Keratinocyte (primary cell): ENCODE measurements at places on chromosomes 13 and 19. TPM values are rescaled to one million over a fixed set of nuclear protein-coding genes. Genes with fewer than 3 reads are reported as not detected.

SHISA7 gene
- not detected in 3 replicates for polyA plus RNA-seq

KLK10 gene
- 56.3 to 97.5 TPM (median 95.3 TPM) in 3 replicates for polyA plus RNA-seq

ZNF582 gene
- polyA plus RNA-seq = 4.0 to 4.7 TPM (median 4.3 TPM) in 3 replicates

PRR20A gene
- polyA plus RNA-seq = not detected in 3 replicates

URAD gene
- not detected in 3 replicates for polyA plus RNA-seq

ZNF433 gene
- 3.6 to 4.7 TPM (median 4.5 TPM) in 3 replicates for polyA plus RNA-seq

LGALS14 gene
- not detected in 3 replicates for polyA plus RNA-seq

ZNF492 gene
- polyA plus RNA-seq = 0.15 to 0.43 TPM (median 0.36 TPM) in 3 replicates

GRCh38 chr19:33406521-33407139, 33.1 kb downstream of the CEBPG start:
- no peaks in the 10 kb centered on the region for H3K4me1 ChIP-seq
- no peak overlapping the region for H3K27ac ChIP-seq
- no peak overlapping the region for H3K4me3 ChIP-seq
- no peaks in the 10 kb centered on the region for H3K27me3 ChIP-seq
- no peaks in the 10 kb centered on the region for H3K36me3 ChIP-seq

DNA sequence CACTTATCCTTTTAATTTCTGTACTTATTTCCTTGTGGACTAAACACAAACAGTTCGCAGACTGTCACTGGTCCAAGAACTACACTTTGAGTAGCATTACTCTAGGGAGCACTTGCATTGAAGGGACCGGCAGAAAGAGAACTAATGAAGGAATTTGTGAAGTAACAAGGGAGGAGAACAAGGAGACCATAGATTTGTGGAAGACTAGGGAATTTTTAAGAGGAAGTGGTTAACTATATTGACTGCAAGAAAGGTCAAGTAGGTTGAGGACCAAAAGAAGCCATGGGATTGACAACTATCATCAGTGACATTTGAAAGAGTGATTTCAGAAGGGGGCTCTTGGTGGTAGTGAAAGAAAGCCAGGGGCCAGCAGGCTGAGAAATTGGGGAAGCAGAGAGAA, 4.0 kb upstream of the RB1 start:
- peaks cover 9% of the 10 kb centered on the region for H3K4me1 ChIP-seq
- H3K36me3 ChIP-seq = no peaks in the 10 kb centered on the region
- H3K27ac ChIP-seq = no peak overlapping the region
- H3K27me3 ChIP-seq = no peaks in the 10 kb centered on the region

DNA sequence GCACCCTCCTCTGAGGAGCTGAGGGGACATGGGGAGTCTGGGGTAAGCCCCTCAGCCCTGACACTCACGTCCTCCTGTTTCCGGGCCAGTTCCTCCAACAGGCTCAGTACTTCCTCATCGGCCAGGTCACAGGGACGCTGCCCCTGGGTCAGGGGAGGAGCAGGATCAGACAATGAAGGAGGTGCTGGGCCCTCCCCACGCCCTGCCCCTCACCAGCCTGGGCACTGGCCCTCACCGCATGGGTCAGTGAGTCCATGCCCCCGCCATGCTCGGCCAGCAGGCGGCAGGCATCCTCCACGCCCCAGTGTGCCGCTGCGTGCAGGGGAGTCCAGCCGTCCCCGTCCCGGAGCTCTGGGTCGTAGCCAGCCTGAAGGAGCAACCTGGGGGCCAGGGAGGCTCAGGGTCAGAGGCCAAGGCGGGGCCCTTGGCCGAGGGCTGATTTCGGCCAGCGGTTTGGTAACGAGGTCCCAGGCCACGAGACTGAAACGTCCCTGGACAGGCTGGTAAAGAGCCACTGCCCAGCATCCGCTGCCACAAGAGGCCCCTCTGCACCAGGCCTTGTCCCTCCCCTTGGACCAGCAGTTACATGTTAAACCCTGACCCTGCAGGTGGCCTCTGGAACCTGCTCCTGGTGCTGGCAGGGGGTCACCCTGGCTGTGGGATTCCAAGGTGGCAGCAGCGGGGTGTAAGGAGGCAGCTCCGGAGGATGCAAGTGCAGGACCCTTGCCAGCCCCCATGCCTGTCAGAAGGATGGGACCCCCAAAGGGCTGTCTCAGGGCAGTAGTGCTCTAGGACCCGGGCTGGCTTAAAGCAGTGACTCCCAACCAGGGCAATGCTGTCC, 18.5 kb downstream of the PPP1R12C start:
- no peak overlapping the region for H3K4me3 ChIP-seq
- no peak for DNase-seq
- H3K27ac ChIP-seq = no peak overlapping the region

GRCh38 chr13:40819797-40820315, 30.4 kb downstream of the SLC25A15 start:
- no peaks in the 10 kb centered on the region for H3K36me3 ChIP-seq
- H3K27ac ChIP-seq = no peak overlapping the region
- DNase-seq = no peak
- no peak overlapping the region for H3K4me3 ChIP-seq
- no peaks in the 10 kb centered on the region for H3K27me3 ChIP-seq

GRCh38 chr13:34345258-34345965, 527.5 kb downstream of the RFC3 start:
- H3K27me3 ChIP-seq = no peaks in the 10 kb centered on the region
- no peak for DNase-seq
- H3K27ac ChIP-seq = no peak overlapping the region
- H3K36me3 ChIP-seq = no peaks in the 10 kb centered on the region
- peaks cover 4% of the 10 kb centered on the region for H3K4me1 ChIP-seq

GRCh38 chr19:40718774-40719391, 2.0 kb downstream of the ITPKC start:
- no peaks in the 10 kb centered on the region for H3K27me3 ChIP-seq
- peak overlapping the region; percentile 90 for H3K4me3 ChIP-seq
- peaks cover 8% of the 10 kb centered on the region for H3K36me3 ChIP-seq
- H3K4me1 ChIP-seq = peaks cover 41% of the 10 kb centered on the region
- DNase-seq = peak; percentile 82

- peaks cover 8% of the 10 kb centered on the region for H3K4me1 ChIP-seq
- no peak overlapping the region for H3K4me3 ChIP-seq
- no peaks in the 10 kb centered on the region for H3K27me3 ChIP-seq
- H3K27ac ChIP-seq = no peak overlapping the region
Measured at GRCh38 chr19:40363069-40363468, 14.6 kb downstream of the PLD3 start.

- H3K4me3 ChIP-seq = no peak overlapping the region
- H3K36me3 ChIP-seq = no peaks in the 10 kb centered on the region
- no peaks in the 10 kb centered on the region for H3K4me1 ChIP-seq
- H3K27me3 ChIP-seq = no peaks in the 10 kb centered on the region
- no peak for DNase-seq
Measured at GRCh38 chr13:44011036-44011435, 131.3 kb downstream of the LACC1 start.

DNA sequence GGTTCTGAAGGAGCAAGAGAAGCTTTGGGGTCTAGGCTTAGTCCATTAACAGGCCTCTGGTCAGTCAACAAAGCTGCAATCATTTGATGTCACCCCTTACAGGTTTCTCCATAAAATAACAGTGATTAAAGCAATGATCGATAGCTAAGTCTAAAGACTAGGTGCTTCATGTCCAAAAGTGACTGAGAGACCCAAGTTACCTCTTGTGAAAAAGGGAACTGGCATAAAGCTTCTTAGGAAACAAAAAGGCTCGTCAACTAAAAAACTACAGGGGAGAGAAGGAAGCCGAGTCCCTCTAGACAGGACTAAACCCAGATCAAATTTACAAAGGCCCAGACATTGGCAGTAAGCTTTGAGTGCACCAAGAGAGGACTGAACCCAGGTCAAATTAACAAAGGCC, 2.2 kb downstream of the DCUN1D2 start:
- no peaks in the 10 kb centered on the region for H3K27me3 ChIP-seq
- peaks cover 24% of the 10 kb centered on the region for H3K4me1 ChIP-seq
- no peak overlapping the region for H3K4me3 ChIP-seq
- DNase-seq = no peak
- H3K36me3 ChIP-seq = no peaks in the 10 kb centered on the region

DNA sequence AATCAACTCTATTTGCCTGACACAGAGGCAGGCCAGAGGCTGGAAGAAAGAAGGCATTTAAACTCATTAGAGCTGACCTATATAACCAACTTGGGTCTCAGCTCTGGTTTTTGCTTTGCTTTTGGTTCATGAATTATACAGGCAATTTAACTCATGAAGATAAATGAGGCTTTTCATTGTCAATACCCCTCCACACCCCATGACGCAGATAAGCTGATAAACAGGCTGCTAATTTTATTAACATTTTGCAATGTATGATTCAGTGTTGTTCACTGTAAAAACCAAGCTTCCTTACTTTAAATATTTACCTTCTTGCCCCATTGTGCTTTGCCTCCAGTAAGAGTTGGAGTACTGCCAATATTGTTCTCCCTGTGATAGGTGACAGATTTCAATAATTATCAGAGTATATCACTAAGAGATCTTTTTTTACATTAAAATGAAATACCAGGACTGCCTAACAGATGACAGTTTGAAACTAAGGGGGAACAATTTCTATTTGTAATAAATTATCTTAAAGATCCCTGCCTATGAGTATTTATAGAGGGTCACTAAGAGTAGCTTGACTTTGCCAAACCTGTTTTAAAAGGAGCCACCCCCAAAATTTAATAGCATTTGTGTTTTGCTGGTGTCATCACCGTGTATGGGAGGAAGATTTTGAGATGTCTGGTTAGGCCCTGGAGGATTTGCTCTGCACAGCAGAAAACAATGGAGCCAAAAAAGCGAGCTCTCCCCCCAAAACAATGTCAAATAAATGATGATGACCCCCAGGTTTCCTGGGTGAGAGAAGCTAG, 472.7 kb upstream of the NBEA start:
- no peak overlapping the region for H3K4me3 ChIP-seq
- peaks cover 7% of the 10 kb centered on the region for H3K4me1 ChIP-seq
- DNase-seq = no peak
- H3K27ac ChIP-seq = peak overlapping the region; percentile 23

- no peaks in the 10 kb centered on the region for H3K27me3 ChIP-seq
- no peak overlapping the region for H3K27ac ChIP-seq
- DNase-seq = no peak
- no peak overlapping the region for H3K4me3 ChIP-seq
Measured at GRCh38 chr13:33111414-33112110, 95.3 kb downstream of the KL start.

DNA sequence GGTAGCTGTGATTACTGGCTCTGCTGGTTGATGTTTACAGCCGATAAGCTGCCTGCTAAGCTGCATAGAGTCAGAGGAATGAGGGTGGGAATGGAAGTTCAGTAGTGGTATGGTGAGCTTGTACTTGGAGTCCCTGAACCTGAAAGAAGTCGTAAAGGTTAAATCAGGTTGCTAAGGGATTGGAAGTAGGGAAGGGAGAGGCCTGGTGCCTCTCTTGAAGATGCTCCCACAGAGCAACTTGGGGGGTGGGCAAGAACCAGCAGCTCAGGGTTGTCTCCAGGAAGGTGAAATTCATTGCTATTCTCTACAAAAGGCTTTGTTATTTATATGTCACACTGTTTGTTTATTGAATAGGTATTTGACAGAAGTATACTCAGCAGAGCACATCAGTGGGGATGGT, 73.8 kb upstream of the OLFM4 start:
- H3K36me3 ChIP-seq = no peaks in the 10 kb centered on the region
- no peaks in the 10 kb centered on the region for H3K4me1 ChIP-seq
- H3K27me3 ChIP-seq = no peaks in the 10 kb centered on the region
- no peak overlapping the region for H3K4me3 ChIP-seq
- H3K27ac ChIP-seq = no peak overlapping the region
- no peak for DNase-seq

GRCh38 chr13:106471957-106472543, 63.4 kb downstream of the EFNB2 start:
- H3K4me1 ChIP-seq = peaks cover 24% of the 10 kb centered on the region
- peak overlapping the region; percentile 34 for H3K4me3 ChIP-seq
- H3K27me3 ChIP-seq = no peaks in the 10 kb centered on the region
- peak; percentile 94 for DNase-seq

DNA sequence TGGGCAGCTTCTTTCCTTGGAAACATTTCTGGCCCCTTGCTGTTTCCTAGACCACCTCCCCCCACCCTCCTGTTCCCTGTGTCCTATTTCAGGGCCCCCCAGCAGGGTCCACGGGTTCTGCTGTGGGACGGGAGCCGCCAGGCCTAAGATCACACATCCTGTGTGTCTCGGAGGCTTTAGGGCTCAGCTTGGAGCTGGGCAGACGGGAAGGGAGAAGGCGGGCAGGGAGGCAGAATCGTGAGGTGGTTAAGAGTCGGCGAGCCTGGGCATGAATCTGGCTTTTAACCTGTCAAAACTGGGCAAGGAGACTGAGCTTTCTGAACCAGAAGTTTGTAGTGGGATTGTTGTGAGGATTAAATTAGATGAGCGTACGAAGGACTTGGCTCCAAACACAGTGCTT, 4.8 kb downstream of the KCNC3 start:
- H3K4me1 ChIP-seq = no peaks in the 10 kb centered on the region
- H3K36me3 ChIP-seq = no peaks in the 10 kb centered on the region
- H3K4me3 ChIP-seq = no peak overlapping the region
- H3K27me3 ChIP-seq = peaks cover 32% of the 10 kb centered on the region
- DNase-seq = no peak

GRCh38 chr19:55433292-55433691, 9.8 kb downstream of the SHISA7 start:
- H3K36me3 ChIP-seq = no peaks in the 10 kb centered on the region
- no peak overlapping the region for H3K4me3 ChIP-seq
- H3K27me3 ChIP-seq = peaks cover 21% of the 10 kb centered on the region
- H3K27ac ChIP-seq = no peak overlapping the region

DNA sequence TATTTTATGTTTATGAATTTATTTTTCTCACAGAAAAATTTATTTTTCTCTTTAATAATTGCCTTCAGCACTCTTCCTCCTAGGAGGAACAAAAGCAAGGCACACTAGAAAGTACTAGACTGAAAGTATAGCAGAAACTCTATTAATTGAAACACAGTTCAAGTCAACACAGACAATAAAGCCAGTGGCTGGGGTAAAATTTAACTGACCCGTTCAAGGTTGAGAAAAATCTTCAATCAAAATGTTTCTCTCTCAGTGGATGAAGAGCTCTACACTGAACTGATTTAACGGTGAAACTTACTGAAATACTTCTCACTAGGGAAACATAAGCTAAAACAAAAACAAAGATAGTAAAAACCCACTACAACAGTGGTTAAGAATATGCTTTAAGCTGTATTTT, 230.1 kb upstream of the MIR17HG start:
- H3K27ac ChIP-seq = no peak overlapping the region
- H3K4me1 ChIP-seq = no peaks in the 10 kb centered on the region
- no peaks in the 10 kb centered on the region for H3K36me3 ChIP-seq
- no peak for DNase-seq
- H3K27me3 ChIP-seq = no peaks in the 10 kb centered on the region

- H3K4me1 ChIP-seq = no peaks in the 10 kb centered on the region
- H3K4me3 ChIP-seq = no peak overlapping the region
- H3K36me3 ChIP-seq = no peaks in the 10 kb centered on the region
Measured at GRCh38 chr13:62320129-62321108, 904.8 kb upstream of the PCDH20 start.
